ENCODE measurements at places on chromosomes 7 and 10. TPM values are rescaled to one million over a fixed set of nuclear protein-coding genes. Genes with fewer than 3 reads are reported as not detected.

ANK3 gene
- total RNA-seq: 12.4 TPM

PPP1R17 gene
- not detected for total RNA-seq

PARD3 gene
- total RNA-seq: 34.8 TPM

ADAMTS14 gene
- total RNA-seq: under 0.01 TPM

COL26A1 gene
- not detected for total RNA-seq

KNDC1 gene
- total RNA-seq: not detected

ZNF365 gene
- 0.04 TPM for total RNA-seq

LRRTM3 gene
- total RNA-seq: not detected

FZD8 gene
- total RNA-seq: 19.3 TPM

DNA2 gene
- total RNA-seq: 11.1 TPM

PLEKHS1 gene
- not detected for total RNA-seq

PPIA gene
- 2,525 TPM for total RNA-seq

ENKUR gene
- 0.13 TPM for total RNA-seq

NDUFA5 gene
- 38.8 TPM for total RNA-seq

ZNF438 gene
- 6.5 TPM for total RNA-seq

ACTL6B gene
- total RNA-seq: not detected
